Activated CD8-positive, alpha-beta memory T cell treated with anti-CD3 and anti-CD28 coated beads for 48 hours (primary cell): ENCODE measurements at places on chromosomes 5 and 9.

DNA sequence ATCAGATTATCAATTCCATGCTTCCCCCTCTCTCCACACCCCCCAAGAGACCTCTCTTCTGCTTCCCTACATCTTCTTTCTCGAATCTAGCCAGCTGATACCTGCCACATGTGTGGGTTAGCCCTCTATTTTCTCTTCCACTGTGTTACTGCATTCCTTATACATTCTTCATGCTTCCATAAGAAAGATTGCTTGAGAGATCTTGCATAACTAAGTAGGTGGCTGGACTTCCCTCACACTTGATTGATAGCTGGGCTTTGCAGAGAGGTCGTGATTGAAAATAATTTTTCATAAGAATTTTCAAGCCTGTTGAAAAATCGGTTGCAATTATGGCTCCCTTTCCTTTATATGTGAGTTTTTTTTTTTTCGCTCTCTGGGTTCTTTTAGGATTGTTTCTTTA, 33.0 kb upstream of the PANK3 start:
- no peak for DNase-seq

GRCh38 chr5:31809050-31809870, 170.3 kb downstream of the PDZD2 start:
- DNase-seq = no peak

GRCh38 chr5:137564398-137564961, 65.4 kb upstream of the SPOCK1 start:
- no peak for DNase-seq

- DNase-seq = no peak
Measured at GRCh38 chr9:124017929-124018729, 6.6 kb downstream of the LHX2 start.

DNA sequence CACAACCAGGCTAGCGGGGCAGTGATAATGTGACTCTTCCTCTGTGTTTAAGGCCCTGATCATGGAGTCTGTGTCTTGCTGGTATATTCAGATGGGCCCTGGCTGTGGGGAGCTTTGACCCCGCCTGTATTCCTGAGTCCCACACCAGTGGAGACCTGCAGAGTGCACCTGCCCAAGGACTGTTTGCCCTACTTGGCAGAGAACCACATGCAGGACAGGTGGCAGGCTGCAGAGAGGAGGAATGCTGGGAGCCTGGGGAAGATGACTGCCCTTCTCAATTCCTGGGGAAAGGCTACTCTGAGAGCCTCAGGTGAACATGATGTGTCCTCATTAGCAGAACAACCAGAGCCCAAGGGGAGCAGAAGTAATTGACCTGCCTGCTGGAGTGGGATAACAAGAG, 36.2 kb downstream of the IARS1 start:
- no peak for DNase-seq

DNA sequence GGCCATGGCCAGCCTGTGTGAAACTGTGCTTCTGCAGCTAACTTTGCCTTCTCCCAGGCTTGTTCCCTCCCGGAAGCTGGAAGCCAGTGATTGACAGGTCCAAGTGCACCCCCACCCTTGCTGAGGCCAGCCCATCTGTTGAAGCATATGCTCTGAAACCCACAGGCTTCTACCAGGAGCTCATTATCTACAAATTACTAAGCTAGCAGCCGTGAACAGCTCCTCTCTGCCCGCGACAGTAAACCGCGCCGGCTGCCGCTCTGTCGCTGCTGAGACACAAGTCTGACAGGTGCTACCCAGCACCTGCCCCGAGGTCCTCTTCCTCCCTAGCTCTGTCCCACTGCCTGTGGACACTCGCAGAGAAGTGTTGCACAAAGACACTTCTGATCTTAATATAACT, 490.9 kb downstream of the GADD45G start:
- no peak for DNase-seq

GRCh38 chr5:98341038-98342032, 432.1 kb upstream of the RGMB start:
- DNase-seq = no peak

GRCh38 chr5:10502578-10502977, 60.9 kb downstream of the ROPN1L start:
- DNase-seq = no peak

DNA sequence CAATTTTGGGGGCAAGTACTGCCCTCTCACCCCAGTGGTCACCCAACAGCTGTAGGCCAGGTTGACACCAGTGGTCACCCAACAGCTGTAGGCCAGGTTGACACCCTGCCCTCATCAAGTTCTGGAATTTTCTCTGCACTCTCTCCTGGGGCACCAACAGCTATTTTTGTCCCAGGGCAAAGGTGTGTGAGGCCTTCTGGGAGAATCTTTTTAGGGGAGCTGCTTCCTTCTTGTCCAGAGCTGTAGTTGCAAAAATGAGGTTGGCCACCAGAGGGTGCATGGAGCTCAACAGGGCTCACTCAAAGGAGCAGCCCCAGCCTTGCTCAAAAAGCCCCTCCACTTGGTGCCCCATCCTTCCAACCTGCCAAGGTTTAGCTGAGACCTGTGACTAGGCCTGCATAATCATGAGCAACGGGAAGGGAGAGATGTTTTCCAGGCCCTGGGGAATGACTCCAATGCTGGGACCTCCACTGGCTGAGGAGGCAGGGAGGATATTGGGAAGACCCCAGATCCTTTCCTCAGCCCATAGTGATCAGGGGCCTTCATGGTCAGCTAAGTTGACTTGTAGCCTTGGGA, 10.6 kb upstream of the P4HA2 start:
- DNase-seq = peak; percentile 80

GRCh38 chr5:43523662-43524072, 8.7 kb upstream of the C5orf34 start:
- no peak for DNase-seq

DNA sequence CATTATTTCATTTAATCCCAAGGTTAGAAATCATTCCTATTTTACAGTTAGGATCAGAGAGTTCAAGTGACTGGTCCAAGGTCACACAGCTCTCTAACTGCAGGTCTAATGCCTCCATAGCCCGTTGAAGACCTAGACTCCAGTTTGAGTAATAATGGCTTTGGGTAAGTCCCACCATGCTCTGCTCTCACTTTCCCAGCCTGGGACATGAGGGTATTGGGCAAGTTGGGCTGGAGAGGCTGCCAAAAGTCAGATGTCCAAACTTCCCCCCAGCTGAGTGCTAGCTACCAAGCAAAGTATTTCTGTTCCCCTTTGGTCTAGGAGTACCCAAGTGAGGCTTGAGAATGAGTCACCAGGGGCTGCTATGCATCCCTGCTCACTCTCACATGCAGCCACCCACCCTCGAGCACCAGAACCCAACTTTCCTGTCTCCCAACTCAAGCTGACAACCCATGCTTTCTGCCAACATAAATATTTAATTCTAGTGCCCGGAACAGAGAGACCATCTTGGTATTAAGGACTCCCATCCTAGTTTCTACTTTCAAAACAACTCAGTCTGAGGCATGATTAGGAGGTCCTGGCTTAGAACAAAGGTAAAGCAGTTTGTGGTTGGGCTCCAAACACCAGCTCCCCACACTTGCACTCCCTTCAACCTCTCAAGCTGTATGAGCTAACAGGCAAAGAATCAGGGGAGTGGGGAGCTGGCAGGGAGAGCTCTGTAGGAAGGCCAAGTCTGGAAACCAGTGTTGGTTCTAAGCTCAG, 236.5 kb upstream of the TRIM32 start:
- DNase-seq = no peak

DNA sequence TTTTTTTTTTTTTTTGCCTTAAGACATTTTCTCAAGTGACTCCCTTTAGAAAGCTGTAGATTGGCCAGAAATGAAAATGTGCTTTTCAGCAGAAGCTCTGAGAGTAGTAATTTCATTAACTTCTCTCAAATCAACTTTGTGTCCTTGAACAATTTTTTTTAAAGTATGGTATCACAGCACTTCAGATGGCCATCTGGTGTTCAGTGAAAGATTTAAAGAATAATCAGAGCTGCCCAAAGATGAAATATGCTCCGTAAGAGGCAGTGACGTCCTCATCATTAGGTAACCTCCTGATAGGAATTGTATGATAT, 43.0 kb upstream of the PCAT7 start:
- DNase-seq = no peak

GRCh38 chr9:3515405-3515804, 10.4 kb downstream of the RFX3 start:
- no peak for DNase-seq

DNA sequence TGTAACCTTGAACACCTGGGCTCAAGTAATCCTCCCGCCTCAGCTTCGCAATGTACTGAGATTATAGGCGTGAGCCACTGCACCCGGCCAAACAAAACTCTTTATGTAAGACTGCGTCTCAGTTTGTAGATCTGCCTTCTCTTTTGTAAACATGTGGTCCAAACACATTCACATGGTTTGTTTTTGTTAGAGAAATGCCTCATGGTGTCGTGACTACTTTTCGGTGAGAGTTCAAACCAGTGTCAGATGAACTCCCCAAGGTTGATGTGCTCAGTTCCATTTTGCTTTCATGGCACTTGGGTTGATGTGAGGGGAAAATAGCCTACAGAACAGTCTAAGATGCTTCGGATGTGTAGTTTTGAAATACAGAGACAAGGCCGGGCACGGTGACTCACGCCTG, 231.6 kb downstream of the GOLPH3 start:
- DNase-seq = no peak

GRCh38 chr5:94463739-94464138, 154.7 kb downstream of the KIAA0825 start:
- no peak for DNase-seq

DNA sequence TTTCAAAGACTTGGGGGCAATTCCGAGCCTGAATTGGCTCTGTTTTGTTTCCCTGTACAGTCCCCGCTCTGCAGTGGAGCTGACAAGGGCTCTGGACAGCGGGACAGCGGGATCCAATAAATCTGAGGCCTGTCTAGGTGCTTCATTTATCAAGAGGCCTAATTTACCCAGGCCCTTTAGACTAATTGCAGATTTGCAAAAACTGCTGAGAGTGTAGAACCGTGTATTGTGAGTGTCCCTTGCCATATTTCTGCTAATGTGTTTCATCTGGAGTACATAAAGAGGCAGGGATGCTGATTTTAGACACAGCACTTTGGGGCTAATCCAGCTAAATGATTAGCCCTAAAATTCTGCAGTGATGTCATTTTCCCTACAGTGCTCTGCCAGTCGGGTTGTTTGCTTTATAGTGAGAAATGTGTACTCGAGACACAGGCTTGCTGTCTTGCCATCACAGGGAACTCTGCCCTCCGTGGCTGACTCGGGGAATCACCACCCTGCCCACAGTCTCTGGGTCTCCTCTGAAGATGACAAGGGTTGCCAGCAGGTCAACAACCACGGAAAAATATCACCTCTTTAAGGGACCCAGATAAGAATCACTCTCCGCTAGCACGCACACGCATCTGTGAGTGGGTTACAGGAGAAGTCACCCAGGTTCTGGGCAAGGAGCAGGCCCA, 592.0 kb downstream of the BNC2 start:
- DNase-seq = no peak

DNA sequence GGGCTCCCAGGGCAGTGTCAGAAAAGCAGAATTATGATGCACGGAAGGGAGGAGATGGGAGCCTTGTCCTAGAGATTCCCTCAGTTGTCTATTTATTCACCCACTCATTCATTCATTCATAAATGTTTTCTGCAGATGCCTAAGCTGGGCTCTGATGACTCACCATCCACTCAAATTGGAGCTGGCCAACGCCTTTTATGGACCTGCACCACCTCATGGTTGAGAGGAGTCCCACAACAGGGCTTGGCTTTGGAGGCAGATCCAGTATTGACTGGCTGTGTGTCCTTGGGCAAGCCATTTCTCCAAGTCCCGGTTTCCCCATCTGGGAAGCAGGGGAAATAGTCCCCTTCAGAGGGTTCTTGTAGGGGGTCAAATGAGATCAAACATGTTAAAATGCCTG, 227.8 kb downstream of the MELK start:
- DNase-seq = no peak

DNA sequence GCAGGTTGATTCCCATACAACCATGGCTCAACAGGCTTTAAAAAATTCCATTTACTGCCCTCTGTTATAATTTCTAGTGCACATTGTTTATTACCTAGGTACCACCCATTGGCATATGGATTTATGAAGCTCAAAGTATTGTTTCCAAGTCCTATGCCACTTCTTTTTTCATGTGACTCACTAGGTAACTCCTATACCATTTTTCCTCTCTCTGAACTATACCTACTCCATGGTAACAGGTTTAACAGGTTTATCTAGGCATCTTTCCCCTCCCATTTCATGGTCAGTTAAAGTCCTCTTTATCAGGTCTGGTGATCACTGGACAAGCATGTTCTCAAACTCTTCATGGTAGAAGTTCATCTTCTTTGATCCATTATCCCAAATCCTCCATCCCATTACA, 49.6 kb upstream of the ABCA1 start:
- DNase-seq = no peak

GRCh38 chr5:141714542-141715310, 32.7 kb upstream of the ARAP3 start:
- DNase-seq = no peak

DNA sequence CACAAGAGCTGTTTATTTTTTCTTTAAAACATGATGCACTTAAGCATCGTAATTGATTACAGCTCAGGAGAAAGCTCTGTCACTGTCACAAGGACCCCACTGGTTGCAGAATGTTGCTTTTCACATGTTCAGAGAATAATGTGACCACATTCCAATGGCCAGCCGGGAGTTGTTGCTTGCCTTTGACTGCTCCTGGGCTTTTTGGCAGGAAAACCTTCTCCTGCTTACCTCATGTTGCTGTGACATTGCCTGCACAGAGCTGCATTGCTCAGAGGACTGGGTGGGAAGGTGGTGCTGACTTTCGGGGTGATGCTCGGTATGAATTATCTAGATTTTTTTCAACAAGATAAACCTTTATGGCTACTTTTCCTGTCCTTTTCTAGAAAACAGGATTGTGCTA, 88.2 kb downstream of the PALM2AKAP2 start:
- no peak for DNase-seq

DNA sequence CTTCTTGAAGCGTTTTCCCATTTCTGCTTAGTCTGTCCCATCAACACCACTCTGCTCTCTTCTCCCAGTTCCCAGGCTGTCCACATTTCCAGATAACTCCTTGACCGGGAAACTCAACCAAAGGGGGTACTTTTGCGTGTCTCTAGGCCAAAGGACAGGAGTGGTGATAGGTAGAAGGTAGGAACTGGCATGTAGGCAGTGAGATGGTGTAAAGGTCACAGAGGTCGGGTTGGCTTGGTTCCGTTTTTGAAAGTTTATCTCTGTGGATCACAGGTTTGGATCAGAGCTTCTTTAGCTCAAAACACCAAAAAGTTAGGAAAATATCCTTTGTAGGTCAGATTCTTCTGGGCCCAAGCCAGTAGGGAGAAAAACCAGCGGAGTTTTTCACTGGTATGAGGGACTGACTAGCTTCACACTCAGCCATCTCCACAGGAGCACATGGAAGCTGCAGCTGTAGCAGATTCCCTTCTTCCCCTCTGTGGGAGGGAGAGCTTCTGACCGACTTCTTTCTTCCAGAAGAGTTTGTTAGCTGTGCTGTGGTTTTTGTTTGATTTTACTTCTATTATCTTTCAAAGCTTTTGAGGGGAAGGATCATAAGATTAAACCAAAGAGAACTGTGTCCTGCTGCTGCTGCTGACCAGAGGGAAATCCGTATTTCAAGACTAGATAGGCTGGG, 98.4 kb upstream of the DMRT1 start:
- DNase-seq = no peak
